ENCODE measurements at places on chromosomes 3 and 15.
A peak's percentile ranks its signal among the peaks of the same experiment; 100 is the strongest.

DNA sequence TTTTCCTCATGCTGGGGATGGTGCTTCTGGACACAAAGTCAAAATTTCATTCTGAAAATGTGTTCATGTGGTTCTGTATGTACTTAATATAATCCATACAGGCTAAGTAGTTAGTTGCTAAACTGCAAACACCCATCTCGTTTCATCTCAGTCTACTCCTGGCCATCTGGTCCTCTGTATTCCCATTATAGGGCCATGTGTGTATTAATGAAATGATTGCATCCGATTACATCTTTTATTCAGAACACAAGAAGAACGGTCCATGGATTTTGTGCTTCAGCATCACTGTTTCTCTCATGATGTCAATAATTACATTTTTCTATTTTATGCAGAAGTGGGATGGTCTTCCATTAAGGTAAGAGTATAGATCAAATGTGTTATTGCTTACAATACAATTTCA lies 6.1 kb upstream of the GJD2 start:
- no peak for DNase-seq

DNA sequence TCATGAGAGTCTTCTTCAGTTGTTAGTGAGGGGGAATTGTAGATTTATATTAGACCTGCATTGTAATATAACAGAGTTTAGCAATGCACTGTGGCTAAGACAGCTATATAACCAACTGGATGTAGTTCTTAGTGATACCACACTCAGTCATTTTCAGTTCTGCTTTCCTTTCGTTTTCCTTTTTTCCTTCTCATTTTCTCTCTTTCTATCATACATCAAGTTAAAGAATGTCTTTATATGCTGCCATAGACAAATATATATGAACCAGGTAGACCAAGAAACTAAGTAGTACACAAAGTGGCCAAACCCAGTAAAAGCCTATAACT lies 43.7 kb upstream of the CD47 start:
- DNase-seq: no peak

DNA sequence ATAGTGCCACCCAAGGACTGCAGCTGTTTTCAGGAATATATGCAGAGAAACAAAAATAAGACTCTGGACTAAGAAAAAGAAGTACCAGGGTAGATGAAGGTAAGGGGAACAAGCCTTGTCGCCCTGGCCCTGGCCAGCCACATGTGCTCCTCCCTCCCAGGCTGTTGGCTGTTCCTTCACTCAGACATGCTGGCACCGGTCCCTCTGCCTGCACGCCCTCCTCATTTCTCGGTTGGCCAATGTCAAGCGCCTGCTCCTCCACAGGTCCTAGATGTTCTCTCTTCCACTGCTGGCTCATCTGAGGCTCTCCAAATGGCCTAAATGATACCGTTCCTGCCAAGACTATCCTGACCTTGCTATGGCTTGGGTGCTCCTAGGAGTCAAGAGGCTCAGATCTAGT lies 288.4 kb upstream of the LYSMD4 start:
- DNase-seq: no peak

DNA sequence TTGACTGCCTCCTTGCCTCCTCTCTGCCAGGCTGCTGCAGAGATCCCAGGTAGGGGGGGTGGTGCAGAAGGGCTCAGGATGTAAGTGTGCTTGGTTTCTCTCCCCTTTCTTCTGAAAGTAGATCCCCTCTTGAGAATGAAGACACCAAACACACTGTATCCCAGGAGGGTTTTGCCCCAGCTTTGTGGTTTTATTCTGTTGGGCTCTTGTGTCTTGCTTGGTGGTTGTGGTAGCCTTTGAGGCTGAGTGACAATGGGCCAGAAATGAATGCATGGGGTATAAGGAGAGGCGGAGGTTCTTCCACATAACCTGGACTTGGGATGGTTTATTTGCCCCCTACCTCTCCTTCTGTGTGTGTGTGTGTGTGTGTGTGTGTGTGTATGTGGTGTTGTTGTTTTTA lies 5.7 kb downstream of the PDIA5 start:
- DNase-seq: no peak

GRCh38 chr15:55515491-55515890 lies 7.5 kb upstream of the DNAAF4 start:
- DNase-seq: no peak

DNA sequence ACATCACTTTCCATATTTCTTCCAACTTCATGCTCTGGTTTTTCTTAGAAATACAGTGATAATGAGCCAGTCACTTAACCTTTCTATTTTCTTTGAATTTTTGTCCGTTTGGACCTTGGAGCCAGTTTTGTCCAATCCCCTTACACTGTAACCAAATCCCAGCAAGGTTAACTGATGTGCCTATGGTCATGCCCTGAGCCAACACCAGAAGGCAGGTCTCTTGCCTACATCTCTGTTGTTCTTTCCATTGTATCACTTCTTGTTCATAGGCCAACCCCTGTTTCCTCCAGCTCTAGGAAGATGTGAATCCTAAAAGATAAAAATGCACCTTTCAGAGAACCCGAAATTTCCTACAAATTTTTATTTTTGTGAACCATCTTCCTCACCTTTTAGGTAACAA lies 122.7 kb downstream of the CMSS1 start:
- no peak for DNase-seq

- peak; percentile 87 for DNase-seq
Observed at GRCh38 chr15:67101911-67102598, 36.7 kb downstream of the SMAD3 start.

- DNase-seq: no peak
Observed at GRCh38 chr3:122076491-122077292, 21.5 kb downstream of the CD86 start.

GRCh38 chr3:166860217-166860616 lies 519.9 kb downstream of the ZBBX start:
- DNase-seq: no peak

- DNase-seq: no peak
Observed at GRCh38 chr3:42520336-42520735, 17.9 kb downstream of the VIPR1 start.

DNA sequence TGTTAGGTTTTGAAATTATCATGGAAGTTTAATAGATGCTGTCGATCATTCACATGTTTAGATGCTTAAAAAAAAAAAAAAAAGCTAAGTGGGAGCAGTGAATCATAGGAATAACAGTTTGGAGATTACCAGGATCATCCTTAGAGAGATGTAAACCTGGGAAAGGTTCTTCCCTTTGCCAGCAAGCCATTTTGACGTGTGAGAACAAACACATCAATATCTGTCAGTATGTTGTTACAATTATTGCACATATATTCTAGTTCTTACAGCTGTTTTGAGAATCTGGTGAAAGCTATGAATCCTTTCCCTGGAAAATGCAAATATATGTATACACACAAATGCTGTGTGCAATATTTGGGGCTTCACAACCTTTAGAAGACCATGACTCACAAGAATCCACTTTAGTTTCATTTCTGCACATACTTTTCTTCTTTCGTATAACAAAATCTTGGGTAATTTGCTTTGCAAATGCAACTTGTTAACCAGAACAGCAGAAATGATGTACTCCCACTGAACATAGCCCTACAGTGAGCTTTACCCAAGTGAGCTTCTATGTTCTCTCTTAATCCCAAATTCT lies 12.0 kb downstream of the NFKBIZ start:
- no peak for DNase-seq

DNA sequence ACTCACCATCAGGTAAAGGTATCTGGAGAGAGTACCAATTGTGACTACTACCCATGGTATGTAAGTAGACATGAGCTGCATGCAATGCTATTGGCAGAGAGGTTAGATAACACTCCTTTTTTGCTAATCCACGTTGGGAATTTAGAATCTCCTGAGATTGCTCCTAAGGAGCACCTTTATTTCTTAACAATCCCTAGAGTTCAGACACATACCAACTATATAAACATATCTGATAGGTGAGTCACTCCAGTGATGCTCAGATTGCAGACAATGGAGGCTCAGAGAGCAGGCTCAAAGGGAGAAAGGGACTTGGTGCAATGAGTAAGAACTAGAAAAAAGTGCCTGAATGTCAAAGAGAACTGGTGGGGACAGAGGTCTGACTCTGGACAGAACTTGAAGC lies 47.0 kb upstream of the LRRFIP2 start:
- DNase-seq: no peak

DNA sequence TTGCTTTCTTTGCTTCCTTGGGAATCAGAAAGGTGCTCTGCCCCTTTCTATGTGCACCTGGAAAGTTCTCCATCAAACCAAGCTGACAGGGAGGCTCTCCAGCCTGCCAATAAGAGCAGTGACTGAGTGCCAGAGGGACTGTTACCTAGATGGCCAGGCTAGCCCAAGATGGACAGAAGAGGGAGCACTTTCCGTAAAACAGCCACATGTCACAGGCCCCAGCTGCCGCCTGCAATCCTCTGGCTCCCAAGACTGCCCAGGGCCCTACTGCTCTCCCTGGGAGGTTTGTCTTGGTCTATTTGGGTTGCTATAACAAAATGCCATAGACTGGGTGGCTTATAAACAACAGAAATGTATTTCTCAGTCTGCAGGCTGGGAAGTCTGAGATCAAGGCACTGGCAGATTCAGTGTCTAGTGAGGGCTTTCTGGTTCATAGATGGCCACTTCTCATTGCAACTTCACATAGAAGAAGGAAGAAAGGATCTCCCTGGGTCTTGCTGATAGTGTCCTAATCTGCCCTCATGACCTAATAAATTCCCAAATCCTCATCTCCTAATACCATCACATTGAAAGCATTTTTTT lies 72.3 kb downstream of the TAMM41 start:
- DNase-seq: no peak

DNA sequence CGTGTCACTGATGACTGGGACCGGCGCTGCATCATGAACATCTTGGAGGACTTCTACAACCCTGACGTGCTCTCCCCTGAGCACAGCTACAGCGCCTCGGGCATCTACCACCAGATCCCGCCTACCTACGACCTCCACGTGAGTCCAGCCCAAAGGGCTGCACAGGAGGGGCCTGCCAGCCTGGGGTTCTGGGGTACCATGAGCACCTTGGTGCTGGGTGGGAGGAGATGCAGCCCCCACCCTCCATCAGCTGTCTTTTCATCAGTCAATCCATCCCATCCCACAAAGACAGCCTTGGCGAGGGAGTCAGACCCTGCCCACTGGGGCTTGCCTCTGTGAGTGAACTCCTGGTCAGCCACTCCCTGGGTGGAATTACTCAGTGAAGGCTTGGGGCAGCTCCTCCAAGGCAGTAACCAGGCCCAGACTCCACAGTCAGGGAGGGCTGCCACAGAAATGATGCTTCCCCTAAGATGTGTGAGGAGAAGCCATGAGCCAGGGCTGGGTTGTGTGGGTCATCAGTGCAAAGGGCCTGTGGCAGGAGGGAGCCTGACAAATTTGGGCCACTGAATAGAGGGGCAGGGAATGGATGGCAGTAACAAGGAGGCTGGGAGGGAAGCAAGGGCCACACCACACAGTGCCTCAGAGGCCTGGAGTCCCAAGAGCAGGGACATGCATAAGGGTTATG lies 47.9 kb downstream of the SEMA3G start:
- no peak for DNase-seq

DNA sequence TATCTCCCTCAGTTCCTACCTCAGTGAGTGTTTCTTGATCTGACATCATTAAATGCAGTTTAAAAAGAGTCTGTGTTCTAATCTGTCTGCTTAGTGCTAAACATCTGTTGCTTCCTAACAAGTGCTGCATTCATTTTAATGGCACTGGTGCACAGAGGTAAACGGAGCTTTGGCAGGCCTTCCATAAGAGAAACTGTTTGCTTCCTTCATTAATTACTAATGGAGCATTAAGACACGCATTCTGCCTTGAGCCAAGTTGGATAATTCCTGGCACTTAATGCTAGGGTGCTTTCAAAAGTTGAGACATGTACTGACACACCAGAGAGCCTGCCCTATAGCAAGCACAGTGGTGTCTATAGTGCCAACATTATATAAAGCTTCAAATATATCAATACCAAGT lies 34.7 kb downstream of the SCG5 start:
- DNase-seq: no peak

DNA sequence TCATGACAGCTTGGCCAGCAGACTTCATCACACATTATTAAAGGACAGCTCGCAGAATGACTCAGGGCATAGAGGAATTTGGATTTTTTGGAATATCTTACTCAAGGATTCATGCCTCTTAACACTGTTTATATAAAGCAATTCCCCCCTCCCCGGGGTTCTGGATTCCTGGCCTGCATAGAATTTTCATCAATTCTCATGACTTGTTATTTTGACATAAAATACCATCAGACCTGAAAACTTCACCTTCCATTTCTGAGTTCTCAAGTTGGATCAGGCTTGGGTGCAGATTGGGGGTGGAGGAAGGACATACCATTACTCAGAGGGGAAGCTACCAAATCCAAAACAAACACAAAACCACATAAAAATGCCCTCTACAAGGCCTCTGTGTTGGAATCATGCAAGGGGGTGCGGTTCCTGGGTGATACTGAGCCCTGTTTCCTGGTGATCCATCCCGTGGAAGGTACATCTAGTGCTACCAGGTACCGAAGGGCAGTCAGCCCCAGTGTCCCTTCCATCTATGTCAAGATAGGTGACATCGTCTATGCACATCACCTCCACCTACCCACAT lies 95.3 kb downstream of the DAPK2 start:
- no peak for DNase-seq

DNA sequence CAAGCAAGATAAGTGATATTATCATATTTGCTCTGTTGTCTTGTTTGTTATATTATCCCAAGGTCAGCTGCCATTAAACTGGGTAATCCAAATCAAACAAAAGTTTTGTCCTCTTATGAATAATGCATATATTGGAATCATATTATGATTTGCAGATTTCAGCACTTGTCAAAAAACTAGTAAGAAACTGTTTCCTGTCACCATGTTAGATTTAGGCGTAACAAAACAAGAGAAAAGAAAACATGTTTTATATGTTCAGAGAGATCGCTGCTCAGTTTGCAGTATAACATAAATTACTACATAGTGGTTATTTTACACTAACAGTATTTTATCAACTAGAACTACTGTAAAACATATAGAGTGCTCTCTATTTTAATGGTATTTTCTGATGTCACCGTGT lies 123.4 kb upstream of the ICE2 start:
- no peak for DNase-seq

GRCh38 chr3:50319894-50320625 lies 2.5 kb downstream of the HYAL2 start:
- DNase-seq: no peak

GRCh38 chr15:31866248-31866647 lies 164.1 kb upstream of the CHRNA7 start:
- no peak for DNase-seq

DNA sequence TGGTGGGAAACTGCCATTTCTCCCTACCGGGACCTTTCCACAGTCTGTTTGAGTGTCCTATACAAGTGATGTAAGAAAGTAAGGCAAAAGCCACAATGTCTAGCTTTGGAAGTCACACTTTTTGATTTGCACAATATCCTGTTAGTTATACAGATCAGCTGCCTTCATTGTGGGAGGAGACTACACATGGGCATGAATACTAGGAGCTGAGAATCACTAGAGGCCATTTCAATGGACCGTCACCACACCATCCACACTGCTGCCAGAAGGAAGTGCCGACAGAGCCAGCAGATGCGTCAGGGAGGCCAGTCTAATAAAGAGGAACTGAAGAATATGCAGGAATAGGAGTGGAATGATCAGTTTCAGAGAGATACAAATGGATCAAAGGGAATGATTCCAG lies 65.8 kb downstream of the SCN11A start:
- no peak for DNase-seq

All from CD4-positive, alpha-beta T cell treated with Interleukin-2 at 100 ng/mL for 4 hours (primary cell).